ENCODE measurements at places on chromosomes 6 and 20. TPM values are rescaled to one million over a fixed set of nuclear protein-coding genes. Genes with fewer than 3 reads are reported as not detected.

RREB1 gene
- total RNA-seq: 12.3 TPM

FGD2 gene
- total RNA-seq: 1.5 TPM

GRCh38 chr6:52356017-52356416 is 5.9 kb upstream of the PAQR8 start:
- no peak overlapping the region for H3K27ac ChIP-seq
- peaks cover 13% of the 10 kb centered on the region for H3K4me1 ChIP-seq
- DNase-seq: no peak
- H3K27me3 ChIP-seq: peaks cover 9% of the 10 kb centered on the region
- H3K36me3 ChIP-seq: no peaks in the 10 kb centered on the region
- no peak overlapping the region for H3K4me3 ChIP-seq

SLC32A1 gene
- total RNA-seq: not detected

CFB gene
- total RNA-seq: 0.21 TPM

GRCh38 chr20:2179233-2179580 is 77.6 kb downstream of the STK35 start:
- no peak overlapping the region for H3K4me3 ChIP-seq
- H3K27ac ChIP-seq: no peak overlapping the region
- H3K36me3 ChIP-seq: no peaks in the 10 kb centered on the region

TMC2 gene
- not detected for total RNA-seq

DNA sequence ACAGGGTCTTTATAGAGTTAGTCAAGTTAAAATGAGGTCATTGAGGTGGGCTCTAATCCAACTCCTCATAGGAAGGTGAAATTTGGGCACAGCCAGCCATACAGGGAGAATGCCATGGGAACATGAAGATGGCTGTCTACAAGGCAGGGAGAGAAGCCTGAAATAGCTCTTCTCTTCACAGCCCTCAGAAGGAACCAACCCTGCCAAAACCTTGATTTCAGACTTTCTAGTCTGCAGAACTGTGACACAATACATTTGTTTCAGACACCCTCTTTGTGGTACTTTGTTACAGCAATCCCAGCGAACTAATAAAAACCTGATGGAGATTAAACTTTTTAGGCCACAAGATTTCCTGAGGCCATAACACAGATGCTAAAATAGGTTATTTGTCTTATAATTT is 43.1 kb upstream of the HECA start:
- H3K36me3 ChIP-seq: no peaks in the 10 kb centered on the region
- no peak overlapping the region for H3K27ac ChIP-seq
- H3K4me3 ChIP-seq: no peak overlapping the region
- DNase-seq: no peak
- H3K27me3 ChIP-seq: peaks cover 6% of the 10 kb centered on the region
- H3K4me1 ChIP-seq: no peaks in the 10 kb centered on the region

- peak overlapping the region; percentile 64 for H3K4me3 ChIP-seq
- H3K27me3 ChIP-seq: peaks cover 4% of the 10 kb centered on the region
- no peak for DNase-seq
- peaks cover 18% of the 10 kb centered on the region for H3K36me3 ChIP-seq
- peaks cover 73% of the 10 kb centered on the region for H3K4me1 ChIP-seq
- H3K27ac ChIP-seq: peak overlapping the region; percentile 87
These were observed 241.2 kb upstream of the PREP start for GRCh38 chr6:105644073-105644489.

DNA sequence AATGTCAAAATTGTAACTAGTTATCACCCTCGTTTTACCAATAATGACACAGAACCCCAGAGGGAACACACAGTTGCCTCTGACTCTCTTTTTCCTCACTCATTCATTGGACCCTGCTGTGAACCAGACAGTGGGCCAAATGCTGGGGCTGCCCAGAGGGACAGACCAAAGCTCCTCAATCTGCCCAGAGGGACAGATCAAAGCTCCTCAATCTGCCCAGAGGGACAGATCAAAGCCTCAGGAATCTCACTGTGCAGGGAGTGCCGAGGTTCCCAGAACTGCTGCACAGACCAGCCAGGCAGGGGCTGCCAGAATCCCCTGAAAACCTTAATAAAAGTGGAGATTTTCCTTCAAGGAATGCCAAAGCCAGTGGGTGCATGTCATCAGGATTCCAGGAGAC is 179.1 kb downstream of the SOD2 start:
- peaks cover 2% of the 10 kb centered on the region for H3K27me3 ChIP-seq
- H3K36me3 ChIP-seq: no peaks in the 10 kb centered on the region
- no peak overlapping the region for H3K27ac ChIP-seq
- no peak overlapping the region for H3K4me3 ChIP-seq

GRCh38 chr6:111406200-111406721 is 76.8 kb downstream of the REV3L start:
- no peak overlapping the region for H3K4me3 ChIP-seq
- peaks cover 29% of the 10 kb centered on the region for H3K36me3 ChIP-seq
- H3K27me3 ChIP-seq: no peaks in the 10 kb centered on the region
- DNase-seq: no peak
- H3K4me1 ChIP-seq: peaks cover 30% of the 10 kb centered on the region
- peak overlapping the region; percentile 45 for H3K27ac ChIP-seq

DNA sequence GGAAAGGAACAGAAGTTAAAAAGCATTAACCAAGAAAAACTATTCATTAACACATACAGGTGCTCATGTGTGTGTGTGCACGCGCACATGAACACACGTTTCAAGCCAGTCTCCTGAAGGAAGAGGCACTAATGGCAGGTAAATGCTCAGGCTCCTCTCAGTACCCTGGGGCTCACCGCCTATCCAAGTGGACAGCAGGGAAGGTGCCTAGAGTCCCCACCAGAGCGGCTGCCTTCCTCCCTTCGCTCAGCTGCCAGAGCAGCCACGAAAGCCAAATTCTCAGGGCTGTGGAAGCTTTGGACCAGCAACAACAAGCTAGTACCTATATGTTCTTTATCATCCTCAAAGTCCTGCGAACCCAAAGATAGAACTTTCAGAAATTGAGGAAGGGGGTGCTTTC is 42.6 kb downstream of the PLCG1 start:
- H3K4me3 ChIP-seq: no peak overlapping the region
- H3K27me3 ChIP-seq: no peaks in the 10 kb centered on the region
- no peak overlapping the region for H3K27ac ChIP-seq

DNA sequence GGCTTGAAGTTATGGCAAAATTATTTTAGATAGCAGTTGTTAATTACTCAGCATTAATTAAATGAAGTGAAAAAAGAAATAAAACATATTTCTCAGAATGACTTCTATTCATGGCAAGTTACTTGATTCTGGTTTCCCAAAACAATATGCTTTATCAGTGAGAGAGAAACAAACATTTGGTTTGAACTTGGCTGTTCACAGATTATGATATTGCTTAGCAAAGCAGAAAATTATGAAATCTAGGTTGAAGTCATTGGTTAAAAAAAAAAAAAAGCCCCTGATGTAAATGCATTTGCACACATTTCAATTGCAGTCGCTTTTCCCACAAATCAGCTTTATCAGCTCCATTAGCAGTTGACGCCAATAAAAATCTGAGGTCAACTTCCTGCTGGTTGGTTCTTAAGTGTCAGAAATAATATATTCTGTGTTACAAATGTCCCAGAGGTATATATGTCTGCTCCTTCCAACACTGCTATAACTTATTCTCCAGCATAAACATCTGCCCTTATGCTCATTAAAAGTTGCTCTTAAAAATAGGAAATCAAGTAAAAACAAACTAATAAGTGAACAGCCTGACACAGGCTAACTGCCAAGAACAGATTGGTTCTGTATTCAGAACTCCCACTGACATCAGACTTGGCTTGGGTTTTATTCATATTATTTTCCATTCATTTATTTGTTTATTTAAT is 275.4 kb downstream of the PHF3 start:
- H3K4me1 ChIP-seq: no peaks in the 10 kb centered on the region
- no peaks in the 10 kb centered on the region for H3K27me3 ChIP-seq
- H3K36me3 ChIP-seq: no peaks in the 10 kb centered on the region
- DNase-seq: no peak
- H3K4me3 ChIP-seq: no peak overlapping the region

DNA sequence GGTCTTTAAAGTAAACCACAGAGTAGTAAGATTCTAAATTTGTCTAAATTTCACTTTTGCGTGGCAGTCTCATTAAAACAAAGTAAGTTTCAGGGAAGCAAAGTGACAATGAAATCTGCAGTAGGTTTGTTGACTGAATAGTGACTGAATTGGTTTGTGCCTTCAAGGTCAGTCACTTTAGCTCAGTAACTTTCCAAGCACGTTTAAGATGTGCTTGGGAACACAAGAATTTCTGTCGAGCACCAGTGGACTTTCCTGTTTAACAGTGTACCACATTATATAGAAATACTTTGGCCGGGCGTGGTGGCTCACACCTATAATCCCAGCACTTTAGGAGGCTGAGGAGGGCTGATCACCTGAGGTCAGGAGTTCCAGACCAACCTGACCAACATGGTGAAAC is 1.7 kb upstream of the CD24 start:
- H3K27me3 ChIP-seq: peaks cover 57% of the 10 kb centered on the region
- H3K27ac ChIP-seq: no peak overlapping the region
- no peak overlapping the region for H3K4me3 ChIP-seq

DNA sequence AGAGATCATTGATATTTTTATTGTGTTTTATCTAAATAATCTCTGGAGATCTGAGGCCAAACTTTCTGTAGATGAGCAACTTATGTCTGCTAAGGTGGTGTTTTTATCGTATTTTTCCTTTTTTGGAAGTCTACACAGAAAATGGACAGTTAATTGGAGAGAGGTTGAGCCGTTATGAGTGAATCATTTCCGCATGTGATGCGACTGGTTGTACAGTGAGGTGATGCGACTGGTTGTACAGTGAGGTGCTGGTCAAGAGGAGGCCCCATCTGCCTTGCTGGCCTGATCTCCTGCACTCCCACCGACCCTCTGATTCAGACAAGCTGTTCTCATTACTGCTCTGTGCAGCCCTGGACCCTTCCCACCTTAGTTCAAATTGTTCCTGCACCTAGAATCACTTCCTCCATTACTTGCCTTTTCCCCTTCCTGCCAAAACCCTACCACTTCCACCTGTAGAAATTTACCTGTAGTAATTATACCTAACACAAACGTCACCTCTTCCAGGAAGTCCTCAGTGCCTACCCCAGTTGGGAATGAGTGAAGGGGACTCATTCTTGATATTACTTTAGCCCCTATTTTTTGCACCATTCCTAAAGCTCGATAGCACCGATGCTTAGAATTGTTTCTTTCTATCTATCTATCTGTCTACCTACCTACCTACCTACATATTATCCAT is 100.3 kb downstream of the ZDHHC14 start:
- no peak overlapping the region for H3K27ac ChIP-seq
- DNase-seq: no peak

DNA sequence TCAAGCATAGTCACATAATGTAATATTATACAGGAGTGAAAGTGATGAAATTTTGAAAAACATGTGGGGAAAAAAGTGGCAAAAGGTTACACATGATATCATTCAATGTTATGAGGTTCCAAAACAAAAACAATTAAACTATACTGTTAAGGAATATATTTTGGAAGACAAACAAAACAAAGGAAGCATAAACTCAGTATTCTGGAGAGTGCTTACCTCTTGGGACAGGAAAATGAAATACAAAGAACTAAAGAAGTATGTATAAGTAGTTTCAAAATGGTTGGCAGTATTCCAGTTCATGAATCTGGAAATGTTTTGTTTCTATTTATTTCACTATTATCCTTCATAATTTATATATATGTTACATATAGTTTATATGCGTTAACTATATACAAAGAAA is 213.5 kb downstream of the MOXD1 start:
- no peaks in the 10 kb centered on the region for H3K36me3 ChIP-seq
- H3K4me3 ChIP-seq: no peak overlapping the region
- H3K27ac ChIP-seq: no peak overlapping the region
- H3K4me1 ChIP-seq: peaks cover 5% of the 10 kb centered on the region
- DNase-seq: no peak
- H3K27me3 ChIP-seq: no peaks in the 10 kb centered on the region

NKX2-2 gene
- total RNA-seq: not detected

GLP1R gene
- total RNA-seq: not detected

XKR7 gene
- total RNA-seq: not detected

GRCh38 chr6:157322792-157323254 is 496 bp downstream of the TMEM242 start:
- no peak for DNase-seq
- H3K27ac ChIP-seq: peak overlapping the region; percentile 91
- H3K4me1 ChIP-seq: peaks cover 49% of the 10 kb centered on the region
- H3K4me3 ChIP-seq: peak overlapping the region; percentile 99
- H3K36me3 ChIP-seq: peaks cover 5% of the 10 kb centered on the region

MEI4 gene
- not detected for total RNA-seq

DNA sequence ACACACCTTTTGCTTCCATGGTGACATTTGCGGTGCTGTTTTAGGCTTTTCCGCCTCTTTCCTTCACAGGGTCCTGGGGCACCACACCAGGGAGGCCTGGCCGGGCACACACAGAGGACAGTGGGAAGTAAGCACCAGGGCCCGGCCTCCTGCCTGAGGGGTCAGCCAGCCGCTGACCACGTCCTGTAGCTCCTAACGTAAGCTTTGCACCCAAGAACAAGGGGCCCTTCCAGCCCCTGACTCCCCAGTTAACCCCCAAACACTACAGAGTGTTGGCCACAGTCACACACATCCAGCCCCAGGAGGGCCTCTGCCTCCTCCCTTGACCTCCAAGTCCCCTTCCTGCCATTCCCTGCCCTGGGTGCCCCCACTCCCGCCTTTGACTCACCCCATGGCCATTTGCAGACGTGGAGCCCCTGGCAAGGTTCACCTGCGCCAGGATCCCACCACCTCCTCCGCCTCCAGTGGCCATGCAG is 54.7 kb downstream of the YTHDF1 start:
- DNase-seq: no peak
- no peak overlapping the region for H3K4me3 ChIP-seq
- no peaks in the 10 kb centered on the region for H3K4me1 ChIP-seq
- H3K27ac ChIP-seq: no peak overlapping the region

ZNF391 gene
- 0.44 TPM for total RNA-seq

- no peaks in the 10 kb centered on the region for H3K4me1 ChIP-seq
- H3K27ac ChIP-seq: no peak overlapping the region
- DNase-seq: no peak
- no peaks in the 10 kb centered on the region for H3K36me3 ChIP-seq
- peaks cover 11% of the 10 kb centered on the region for H3K27me3 ChIP-seq
These were observed 20.7 kb upstream of the PHACTR3 start for GRCh38 chr20:59583428-59584277.

DNA sequence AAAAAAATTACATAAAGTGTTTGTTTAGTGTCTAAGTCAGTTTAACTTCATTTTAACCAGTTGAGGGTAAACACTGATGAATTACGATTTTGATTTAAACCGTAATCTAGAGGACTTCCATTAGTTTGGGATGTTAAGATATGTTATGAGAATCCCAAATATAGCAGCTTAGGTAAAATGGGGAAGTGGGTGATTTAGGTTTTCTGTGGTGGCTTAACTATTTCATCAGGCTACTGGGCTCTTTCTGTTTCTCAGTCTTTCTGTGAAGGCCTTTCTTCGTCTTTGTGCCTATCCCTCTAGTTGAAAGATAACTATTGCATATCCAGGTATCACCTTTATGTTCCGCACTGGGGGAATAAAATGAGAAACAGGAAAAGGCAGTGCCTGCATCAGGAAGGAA is 27.9 kb downstream of the CENPW start:
- no peak for DNase-seq
- H3K36me3 ChIP-seq: no peaks in the 10 kb centered on the region
- no peak overlapping the region for H3K4me3 ChIP-seq

GRCh38 chr20:2741463-2741862 is 48.9 kb downstream of the EBF4 start:
- H3K27ac ChIP-seq: peak overlapping the region; percentile 77
- peaks cover 30% of the 10 kb centered on the region for H3K4me1 ChIP-seq
- peak; percentile 29 for DNase-seq
- H3K36me3 ChIP-seq: peaks cover 3% of the 10 kb centered on the region
- peaks cover 12% of the 10 kb centered on the region for H3K27me3 ChIP-seq
